ENCODE measurements at places on chromosomes 12 and 14.

DNA sequence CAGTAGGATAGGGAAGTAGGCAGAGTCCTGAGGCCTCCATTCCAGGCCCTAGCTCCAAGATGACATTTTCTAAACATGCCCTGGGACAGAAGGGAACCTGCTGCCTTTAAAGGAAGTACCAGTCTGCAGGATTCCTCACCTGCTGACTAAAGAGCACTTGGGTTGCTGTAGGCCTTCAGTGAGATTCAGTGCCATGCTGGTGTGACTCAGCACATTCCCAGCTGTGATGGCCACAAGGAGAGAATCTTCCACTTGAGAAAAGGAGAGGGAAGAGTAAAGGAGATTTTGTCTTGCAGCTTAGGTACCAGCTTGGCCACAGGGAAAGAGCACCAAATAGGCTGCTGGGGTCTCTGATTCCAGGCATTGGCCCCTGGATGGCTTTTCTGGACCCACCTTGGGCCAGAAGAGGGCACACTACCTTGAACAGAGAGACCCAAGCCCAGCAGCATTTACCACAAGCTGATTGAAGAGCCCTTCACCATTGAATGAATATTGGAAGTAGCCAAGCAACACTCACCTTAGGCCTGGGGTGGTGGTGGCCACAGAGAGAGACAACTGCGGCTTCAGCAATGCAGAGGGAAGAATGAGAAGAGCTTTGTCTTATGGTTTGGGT lies 498.3 kb downstream of the KCNH5 start:
- no peak for DNase-seq

DNA sequence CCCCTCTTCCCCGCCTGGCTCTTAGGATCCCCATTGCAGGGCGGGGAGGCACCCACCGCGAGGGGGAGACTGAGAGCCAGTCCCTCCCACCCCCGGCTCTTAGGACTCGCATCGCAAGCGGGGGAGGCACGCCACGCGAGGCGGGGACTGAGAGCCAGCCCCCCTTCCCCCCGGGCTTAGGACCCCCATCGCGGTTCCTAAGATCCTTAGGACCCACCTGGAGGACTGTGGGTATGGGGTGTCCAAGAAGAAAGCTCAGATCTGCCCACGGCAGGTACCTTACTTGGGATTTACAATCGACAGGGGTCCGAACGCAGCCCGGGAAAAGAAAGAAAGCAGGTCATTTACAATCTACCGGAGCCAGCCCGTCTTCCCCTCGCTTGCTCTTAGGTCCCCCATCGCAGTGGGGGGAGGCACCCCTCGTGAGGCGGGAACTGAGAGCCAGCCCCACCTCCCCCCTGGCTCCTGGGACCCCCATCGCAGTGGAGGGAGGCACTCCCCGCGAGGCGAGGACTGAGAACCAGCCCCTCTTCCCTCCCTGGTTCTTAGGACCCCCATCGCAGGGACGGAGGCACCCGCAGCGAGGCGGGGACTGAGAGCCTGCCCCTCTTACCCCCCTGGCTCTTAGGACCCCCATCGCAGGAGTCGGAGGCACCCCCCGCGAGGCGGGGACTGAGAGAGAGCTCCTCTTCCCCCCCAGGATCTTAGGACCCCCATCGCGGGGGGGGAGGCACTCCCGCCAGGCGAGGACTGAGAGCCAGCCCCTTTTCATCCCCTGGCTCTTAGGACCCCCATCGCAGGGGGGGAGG lies 43.7 kb downstream of the DDX11 start:
- no peak for DNase-seq

GRCh38 chr12:132413931-132414588 lies 75.9 kb upstream of the FBRSL1 start:
- DNase-seq, result no peak

DNA sequence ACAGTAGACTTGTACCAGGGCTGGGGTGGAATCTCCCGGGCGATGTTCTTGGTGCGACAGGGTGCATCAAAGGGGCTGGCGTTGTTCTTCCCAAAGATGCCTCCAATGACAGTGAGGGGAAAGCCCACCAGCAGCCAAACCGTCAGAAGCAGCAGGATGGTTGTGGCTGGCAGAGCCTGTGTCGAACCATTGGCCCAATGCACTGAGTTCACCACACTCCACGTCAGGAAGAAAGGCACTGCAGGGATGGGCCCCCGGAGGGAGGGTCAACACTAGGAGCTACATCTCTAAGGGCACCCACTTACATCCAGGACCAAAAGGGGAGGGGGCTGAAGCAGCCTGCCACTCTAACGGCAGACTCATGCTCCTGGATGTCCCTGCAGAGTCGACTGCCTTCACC lies 1.8 kb upstream of the IPO4 start:
- no peak for DNase-seq

DNA sequence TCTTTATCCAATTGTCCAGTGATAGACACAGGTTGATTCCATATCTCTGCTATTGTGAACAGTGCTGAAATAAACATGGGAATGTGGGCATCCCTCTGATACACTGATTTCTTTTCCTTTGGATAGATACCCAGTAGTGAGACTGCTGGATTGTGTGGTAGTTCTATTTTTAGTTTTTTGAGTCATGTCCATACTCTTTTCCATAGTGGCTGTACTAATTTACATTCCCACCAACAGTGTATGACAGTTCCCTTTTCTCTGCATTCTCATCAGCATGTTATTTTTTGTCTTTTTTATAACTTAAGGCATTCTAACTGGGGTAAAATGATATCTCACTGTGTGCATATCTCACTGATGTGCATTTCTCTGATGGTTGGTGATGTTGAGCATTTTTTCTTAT lies 24.8 kb upstream of the VASH1 start:
- no peak for DNase-seq

GRCh38 chr12:103696101-103696500 lies 109.0 kb downstream of the STAB2 start:
- no peak for DNase-seq

DNA sequence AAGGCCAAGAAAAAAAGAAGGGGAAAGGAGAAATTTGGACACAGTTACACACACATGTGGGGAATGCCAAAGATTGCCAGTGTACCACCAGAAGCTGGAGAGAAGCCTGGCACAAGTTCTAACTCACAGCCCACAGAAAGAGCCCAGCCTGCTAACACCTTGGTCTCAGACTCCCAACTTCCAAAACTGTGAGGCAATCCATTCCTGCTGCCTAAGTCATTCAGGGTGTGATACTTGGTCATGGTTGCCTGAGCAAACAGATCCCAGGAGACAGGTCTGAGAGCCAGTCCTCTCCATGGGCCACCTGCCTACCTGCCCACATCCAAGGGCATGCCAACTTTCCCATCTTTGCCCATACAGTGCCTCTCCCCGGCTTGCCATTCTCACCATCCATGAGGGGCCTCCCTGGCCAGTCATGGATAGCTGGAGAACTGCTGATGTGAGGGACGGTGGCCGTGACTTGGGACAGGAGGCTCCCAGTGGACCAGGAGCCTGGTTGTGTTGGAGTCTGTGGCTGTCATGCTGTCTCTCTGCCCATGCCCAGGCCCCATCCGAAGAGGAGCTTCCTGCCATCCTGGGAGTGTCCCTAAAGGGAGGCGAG lies 198.0 kb upstream of the RTL1 start:
- no peak for DNase-seq

DNA sequence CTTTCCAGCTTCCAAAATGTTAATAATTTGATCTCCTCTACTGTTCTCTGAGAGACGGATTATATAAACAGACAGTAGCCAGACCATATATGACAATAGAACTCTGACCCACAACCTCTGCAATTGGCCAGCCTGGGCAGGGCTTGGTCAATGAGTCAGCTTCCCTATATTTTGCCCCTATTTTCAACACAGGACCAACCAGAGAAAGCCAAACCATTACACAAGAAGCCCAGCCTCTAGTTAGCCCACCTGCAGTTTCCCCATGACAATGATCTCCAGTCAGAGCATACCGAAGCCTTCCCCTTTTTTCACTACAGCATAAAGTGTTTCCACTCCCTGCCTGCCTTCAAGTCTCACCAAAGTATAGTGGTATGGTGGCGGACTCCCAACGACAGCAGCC lies 7.6 kb upstream of the EXD2 start:
- DNase-seq, result no peak

DNA sequence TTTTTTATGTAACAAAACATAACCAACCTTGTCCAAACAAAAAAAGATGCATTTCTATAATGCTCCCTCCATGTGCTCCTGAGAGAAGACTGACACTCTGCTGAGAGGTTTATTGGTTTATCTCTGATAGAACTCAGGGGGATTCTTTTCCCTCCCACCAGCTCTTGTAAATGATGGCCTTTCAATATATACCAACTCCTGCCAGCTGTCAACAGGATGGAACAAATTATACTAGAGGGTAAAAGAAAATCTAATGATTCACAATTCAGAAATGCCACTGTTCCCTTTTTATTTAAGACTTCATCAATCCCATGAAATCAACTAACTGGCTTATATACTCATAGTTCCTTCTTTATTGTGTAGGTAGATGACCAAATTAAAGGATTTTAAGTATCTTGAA lies 25.4 kb downstream of the PSMC1 start:
- DNase-seq, result no peak

DNA sequence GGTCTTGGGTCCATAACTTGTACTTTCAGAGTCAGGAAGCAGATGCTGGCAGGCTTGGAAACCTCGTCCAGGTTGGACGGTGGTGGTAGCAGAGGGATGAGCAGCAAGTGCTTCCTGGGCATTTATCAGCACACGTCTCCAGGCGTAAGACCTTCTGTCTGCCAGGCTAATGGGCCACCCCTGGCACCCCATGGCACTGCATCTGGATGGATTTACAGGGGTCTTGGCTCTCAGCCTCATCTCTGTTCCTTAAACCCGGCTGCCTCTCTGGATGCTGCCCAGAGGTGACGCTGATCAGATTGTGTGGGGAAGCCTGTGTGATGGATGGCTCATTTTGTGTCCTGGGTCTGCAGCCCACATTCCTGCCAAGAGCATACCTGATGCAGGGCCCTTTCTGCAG lies 145.1 kb downstream of the TSPAN9 start:
- no peak for DNase-seq

DNA sequence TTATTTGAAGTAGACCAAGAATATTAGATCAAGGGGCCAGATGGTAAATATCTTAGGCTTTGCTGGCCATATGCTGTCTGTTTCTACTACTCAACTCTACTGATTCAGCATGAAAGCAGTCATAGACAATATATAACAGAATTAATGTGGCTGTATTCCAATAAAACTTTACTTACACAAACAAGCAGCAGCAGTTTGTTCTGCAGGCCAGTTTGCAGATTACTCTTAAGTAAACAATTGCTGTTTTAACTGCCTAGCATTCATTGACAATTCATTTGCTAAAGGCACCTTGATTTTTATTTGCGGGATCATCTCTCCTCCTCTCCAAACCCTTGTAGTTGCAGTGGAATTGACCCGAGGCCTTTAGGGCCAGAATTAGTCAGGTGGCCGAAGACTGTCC lies 94.1 kb upstream of the GARIN6 start:
- DNase-seq, result no peak

DNA sequence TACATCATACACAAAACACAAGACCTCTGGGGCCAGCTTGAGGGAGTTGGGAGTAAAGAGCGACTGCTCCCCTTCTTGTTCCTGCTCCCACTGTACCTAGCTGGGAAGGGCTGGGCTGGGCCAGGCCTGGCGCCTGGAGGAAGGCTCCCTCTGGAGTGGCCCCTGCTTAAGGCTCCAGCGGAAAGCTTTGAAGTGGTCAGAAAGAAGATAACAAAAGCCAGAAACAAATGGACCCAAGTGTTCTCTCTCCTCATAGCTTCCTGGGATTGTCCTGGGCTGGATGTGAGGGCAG lies 25.3 kb downstream of the PRPF40B start:
- DNase-seq, result no peak

- no peak for DNase-seq
Observed at GRCh38 chr12:65962921-65963861, 138.9 kb downstream of the HMGA2 start.

GRCh38 chr14:73567951-73568885 lies 795 bp upstream of the ACOT2 start:
- no peak for DNase-seq

GRCh38 chr14:36477266-36477665 lies 42.8 kb downstream of the NKX2-1 start:
- DNase-seq, result no peak

- DNase-seq, result peak; percentile 5
Observed at GRCh38 chr12:77724367-77724957, 106.2 kb upstream of the NAV3 start.

DNA sequence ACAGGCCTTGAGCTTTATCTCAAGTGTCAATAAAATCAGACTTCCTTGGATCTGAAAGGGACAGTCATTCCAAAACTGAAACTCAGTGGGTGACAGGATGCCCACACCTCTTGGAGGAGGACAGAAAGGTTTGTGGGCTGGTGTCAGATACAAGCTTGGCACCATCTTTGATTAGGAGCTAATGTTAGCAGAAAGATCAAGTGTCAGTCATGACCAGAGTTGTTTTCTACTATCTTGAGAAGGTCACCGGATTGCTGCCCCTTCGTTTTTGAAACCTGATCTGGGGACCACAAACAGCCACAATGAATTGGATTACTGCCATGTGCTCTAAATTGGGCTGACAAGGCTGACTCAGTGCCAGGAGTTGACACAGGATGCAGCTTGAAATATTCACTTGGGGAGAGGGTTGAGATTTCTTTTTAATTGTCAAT lies 88.3 kb downstream of the OTOGL start:
- DNase-seq, result no peak

DNA sequence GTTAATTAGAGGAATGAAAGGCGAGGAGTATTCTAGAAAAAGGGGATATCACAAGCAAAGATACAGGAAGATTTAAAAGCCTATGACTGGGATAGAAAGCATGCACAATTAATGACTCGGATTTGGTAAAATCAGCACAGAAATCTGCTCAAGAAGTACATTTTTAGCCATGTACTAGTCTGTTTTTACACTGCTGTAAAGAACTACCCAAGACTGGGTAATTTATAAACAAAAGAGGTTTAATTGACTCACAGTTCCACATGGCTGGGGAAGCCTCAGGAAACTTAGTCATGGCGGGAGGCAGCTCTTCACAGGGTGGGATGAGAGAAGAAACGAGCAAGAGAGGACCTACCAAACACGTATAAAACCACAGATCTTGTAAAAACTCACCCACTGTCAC lies 716.3 kb upstream of the MDGA2 start:
- DNase-seq, result no peak

- DNase-seq, result no peak
Observed at GRCh38 chr14:35818346-35819115, 7.6 kb upstream of the BRMS1L start.

GRCh38 chr12:88398031-88398430 lies 182.2 kb downstream of the KITLG start:
- no peak for DNase-seq

GRCh38 chr12:55718015-55718414 lies 2.2 kb downstream of the BLOC1S1 start:
- DNase-seq, result no peak

- DNase-seq, result peak; percentile 51
Observed at GRCh38 chr14:21068521-21069387, 1.4 kb upstream of the ARHGEF40 start.

DNA sequence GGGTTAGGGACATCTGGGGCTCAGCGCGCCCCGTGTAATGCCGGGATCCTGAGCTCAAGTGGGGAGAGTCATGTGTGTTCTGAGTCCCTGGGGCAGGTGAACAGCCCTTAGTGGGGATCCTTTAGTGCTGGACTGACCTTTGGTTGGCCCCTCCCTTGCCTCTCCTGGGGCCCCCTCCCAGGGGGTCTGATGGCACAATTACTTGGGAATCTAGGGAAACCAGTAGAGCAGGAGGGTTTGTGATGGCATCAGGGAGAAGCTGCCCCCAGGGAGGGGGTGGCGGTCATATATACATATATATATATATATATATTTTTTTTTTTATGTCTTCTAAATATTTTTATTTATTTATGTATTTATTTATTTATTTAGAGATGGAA lies at the start of gene MORN3:
MORN3 (minus strand) TSS at position 134 of the 380 bp plus-strand sequence. CDS start 171 bp downstream, outside the sequence.
- DNase-seq, result no peak

GRCh38 chr14:39956372-39956771 lies 524.1 kb upstream of the FBXO33 start:
- no peak for DNase-seq

GRCh38 chr12:12546314-12546772 lies 16.3 kb downstream of the DUSP16 start:
- no peak for DNase-seq
